ENCODE measurements at places on chromosomes 13 and 19.

- H3K27ac ChIP-seq = peak overlapping the region; percentile 92
- no peaks in the 10 kb centered on the region for H3K36me3 ChIP-seq
- DNase-seq = peak; percentile 88
- H3K4me3 ChIP-seq = peak overlapping the region; percentile 16
- H3K27me3 ChIP-seq = no peaks in the 10 kb centered on the region
- peaks cover 40% of the 10 kb centered on the region for H3K4me1 ChIP-seq
Measured at GRCh38 chr19:38277969-38278680, 13.8 kb downstream of the SPINT2 start.

- H3K36me3 ChIP-seq = no peaks in the 10 kb centered on the region
- no peak overlapping the region for H3K4me3 ChIP-seq
Measured at GRCh38 chr13:24717217-24717616, 37.0 kb downstream of the ATP12A start.

- H3K36me3 ChIP-seq = no peaks in the 10 kb centered on the region
- no peak for DNase-seq
- H3K27me3 ChIP-seq = no peaks in the 10 kb centered on the region
- H3K4me3 ChIP-seq = no peak overlapping the region
Measured at GRCh38 chr13:101838323-101838722, 385.8 kb downstream of the ITGBL1 start.

DNA sequence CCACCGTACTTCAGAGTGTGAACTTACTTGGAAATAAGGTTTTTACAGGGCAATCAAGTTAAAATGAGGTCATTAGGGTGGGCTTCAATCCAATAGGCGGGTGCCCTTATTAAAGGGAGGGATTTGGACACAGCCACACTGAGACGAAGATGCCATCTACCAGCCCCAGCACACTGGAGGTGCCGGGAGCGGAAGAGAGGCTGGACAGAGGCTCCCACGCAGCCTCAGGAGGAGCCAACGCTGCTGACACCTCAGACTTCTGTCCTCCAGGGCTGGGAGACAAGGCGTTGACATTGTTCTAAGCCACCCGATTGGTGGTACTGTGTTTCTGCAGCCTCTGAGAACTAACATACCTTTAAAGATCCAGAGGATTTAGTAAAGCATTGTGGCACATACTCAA is 12.6 kb upstream of the RAB20 start:
- no peak for DNase-seq
- H3K4me1 ChIP-seq = no peaks in the 10 kb centered on the region
- no peak overlapping the region for H3K27ac ChIP-seq
- no peaks in the 10 kb centered on the region for H3K36me3 ChIP-seq

GRCh38 chr19:35671818-35672217 is 5.5 kb downstream of the UPK1A start:
- no peaks in the 10 kb centered on the region for H3K4me1 ChIP-seq
- no peak for DNase-seq
- H3K27me3 ChIP-seq = peaks cover 3% of the 10 kb centered on the region
- no peak overlapping the region for H3K27ac ChIP-seq
- H3K36me3 ChIP-seq = no peaks in the 10 kb centered on the region

Data from thoracic aorta (tissue), 2 donors.